ENCODE measurements at places on chromosomes 1 and 21.

- no peak for DNase-seq
Observed at GRCh38 chr1:85078903-85079302, 30.6 kb upstream of the MCOLN3 start.

GRCh38 chr21:39046236-39046916 lies 136.9 kb downstream of the PSMG1 start:
- no peak for DNase-seq

- DNase-seq = no peak
Observed at GRCh38 chr1:165454091-165454610, 9.2 kb upstream of the RXRG start.

- DNase-seq = no peak
Observed at GRCh38 chr1:19392221-19392620, 80.1 kb downstream of the SLC66A1 start.

DNA sequence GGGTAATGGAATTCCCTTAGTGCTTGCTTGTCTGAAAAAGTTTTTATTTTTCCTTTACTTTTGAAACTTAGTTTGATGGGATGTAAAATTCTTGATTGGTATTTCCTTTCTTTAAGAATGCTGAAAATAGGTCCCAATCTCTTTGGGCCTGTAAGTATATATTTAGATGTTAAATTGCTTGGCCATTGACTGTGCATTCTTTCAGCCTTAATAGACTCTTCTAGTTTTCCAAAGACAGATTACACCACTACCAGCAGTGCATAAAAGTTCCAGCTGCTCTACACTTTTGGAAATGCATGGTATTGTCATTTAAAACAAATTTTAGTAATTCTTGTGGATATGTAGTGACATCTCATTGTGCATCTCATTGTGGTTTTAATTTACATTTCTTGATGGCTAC lies 464.8 kb upstream of the USP24 start:
- DNase-seq = no peak

DNA sequence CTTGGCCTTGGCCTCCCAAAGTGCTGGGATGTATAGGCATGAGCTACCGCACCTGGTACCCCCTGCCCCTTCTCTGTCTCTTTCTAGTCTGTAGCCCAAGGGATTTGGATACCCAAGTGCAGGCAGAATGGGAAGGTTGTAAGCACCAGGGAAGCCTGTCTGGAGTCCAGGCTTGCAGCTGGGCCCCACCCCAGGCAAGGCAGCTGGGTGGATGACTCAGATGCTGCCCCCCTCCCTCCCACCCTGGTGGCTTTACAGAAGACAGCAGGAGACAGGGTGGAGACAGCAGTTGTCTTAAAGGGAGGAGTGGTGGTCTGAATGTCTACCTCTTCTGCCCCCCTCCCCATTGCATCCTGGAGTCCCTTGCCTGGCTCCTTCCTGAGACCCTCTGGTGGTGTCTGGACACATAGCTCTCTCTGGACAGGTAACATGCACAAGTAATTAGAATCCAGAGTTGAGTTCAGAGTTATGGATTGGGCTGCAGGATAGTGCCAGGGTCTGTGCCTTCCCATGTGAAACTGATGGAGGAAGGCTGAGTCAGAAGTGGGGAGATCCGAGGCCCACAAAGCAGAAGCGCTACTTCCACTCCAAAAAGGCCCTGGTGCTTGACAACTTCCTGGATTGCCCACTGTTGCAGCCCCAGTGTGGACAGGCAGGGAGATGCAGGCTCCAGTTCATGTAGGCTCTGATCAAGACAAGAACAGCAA lies 5.1 kb downstream of the LMNA start:
- DNase-seq = no peak

- no peak for DNase-seq
Observed at GRCh38 chr1:244826712-244827111, 8.7 kb upstream of the COX20 start.

DNA sequence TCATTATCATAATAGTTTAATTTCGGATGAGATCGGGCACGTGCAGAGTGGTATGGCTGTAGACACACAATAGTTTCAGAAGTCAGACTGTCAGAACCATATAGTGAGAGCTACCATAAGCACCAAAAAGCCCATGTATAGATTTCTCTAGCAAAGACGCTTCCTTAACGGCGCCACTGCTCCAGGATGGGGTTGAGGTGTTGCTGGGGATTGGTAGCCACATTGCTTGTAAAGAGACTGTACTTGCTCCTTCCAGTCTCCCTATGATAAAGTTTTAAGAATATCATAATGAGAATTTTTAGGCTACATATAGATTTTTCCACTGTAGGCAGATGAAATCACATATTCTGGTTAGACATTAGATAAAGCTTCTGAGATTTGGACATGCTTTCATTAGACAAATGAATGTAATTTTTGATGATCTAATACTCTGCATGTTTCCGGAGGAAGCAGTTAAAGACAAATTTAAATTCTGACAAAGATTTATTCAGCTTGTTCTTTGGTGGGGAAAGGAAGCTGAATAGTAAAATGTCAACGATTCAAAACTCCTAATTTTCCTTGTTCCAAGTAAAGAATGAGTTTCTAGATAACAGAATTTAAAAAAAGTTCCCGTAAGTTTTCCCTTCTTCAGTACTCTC lies 77.7 kb downstream of the MAP3K7CL start:
- no peak for DNase-seq

DNA sequence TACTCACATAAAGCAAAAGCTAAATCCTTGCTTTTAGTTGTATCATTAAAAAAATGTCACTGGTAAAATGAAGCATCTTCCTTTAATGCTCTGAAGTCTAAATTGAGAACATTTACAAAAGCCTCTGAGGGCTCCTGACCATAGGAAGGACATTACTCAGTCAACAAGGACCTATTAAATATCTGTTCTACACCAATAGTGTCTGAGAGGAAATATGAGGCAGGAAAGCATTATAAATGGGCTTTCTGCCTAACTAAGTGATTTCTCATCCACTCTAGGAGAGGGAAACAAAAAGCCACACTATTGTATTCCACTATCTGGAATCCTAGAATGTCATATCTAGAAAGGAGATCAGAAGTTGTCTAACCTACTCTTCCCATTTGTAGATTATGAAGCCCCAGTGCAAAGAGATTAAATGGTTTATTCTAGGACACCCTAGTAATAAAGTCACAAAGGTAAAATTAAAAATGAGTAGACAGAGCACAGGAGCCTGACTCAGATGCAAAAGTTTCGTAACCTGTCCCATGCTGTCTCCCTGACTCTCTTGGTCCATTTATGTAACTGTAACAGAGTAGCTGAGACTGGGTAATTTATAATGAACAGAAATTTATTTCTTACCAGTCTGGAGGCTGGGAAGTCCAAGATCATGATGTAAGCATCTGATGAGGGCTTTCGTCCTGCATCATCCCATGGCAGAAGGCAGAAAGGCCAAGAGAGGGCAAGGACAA lies 17.6 kb downstream of the RGS1 start:
- no peak for DNase-seq

DNA sequence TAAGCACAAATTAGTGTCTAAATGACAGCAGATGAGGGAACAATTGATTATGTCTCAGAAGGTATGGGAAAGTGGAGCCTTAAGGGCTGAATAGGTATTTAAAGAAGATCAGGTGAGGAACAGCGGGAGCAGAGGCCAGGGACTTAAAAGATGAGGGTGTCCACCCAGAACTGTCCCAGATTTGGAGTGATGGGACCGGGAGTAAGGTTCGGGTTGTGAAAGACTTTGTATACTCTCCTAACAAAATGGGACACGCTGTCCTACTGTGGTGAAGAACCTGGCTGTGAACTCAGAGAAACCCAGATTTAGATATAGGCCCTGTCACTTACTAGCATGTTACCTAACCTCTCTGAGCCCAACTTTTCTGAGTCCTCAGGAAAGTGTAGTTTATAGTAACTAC lies 140.6 kb downstream of the C1orf21 start:
- no peak for DNase-seq

DNA sequence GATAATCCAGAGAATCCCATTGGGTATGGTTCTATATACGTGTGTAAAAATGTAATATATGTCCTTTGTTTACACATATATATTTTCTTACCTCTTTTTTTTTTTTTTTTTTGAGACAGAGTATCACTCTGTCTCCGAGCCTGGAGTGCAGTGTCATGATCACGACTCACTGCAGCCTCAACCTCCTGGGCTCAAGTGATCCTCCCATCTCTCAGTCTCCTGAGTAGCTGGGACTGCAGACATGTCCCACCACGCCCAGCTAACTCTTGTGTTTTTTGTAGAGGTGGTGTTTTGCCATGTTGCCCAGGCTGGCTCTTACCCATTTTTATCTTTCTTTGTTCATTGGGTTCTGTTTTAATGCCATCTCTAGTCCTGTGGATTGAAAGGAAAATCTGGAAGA lies 59.5 kb downstream of the ZBTB17 start:
- no peak for DNase-seq
